PC-9 (cell line): ENCODE measurements at places on chromosomes 2 and 18.

DNA sequence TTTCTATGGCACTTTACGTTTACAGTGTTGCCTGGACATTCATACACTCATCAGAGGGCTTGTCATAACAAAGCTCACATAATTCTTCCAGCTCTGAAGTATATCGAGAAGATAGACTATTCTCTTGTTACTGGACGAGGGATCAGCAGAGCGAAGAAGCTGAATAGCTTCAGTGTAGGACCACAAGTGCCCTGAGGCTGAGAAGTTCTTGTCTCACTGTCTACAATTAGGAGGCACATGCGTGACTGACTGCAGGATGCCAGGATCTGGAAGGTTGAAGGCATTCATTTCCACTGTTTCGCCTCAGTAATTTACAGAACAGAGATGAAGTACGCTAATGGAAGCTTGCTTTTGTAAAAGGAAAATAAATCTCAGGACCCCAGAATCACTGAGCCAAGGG lies 9.6 kb downstream of the SH3YL1 start:
- no peak for DNase-seq

DNA sequence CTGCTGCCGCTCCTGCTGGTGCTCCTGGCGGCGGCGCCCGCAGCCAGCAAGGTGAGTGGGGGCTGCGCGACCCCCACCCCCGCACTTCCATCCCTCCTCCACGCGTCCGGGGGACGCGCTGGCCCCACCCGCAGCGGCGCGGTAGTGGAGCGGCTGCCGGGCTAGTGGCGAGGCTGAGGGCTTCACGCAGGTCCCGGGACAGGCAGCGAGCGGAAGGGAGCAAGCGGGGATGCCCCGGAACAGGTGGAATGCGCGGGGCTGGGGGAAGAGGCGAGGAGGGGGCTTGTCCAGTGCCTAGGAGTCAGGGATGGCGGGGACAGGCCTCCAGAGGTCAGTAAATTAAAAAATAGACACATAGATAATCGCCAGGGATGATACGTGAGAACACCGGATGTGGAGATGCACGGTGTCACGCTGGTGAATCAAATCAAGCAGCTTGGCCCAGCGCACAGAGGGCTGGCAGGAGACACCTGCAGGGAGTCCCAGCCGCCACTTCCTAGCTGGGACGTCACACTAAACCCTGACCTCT lies 403 bp downstream of the COL4A3 start:
- peak; percentile 33 for DNase-seq

DNA sequence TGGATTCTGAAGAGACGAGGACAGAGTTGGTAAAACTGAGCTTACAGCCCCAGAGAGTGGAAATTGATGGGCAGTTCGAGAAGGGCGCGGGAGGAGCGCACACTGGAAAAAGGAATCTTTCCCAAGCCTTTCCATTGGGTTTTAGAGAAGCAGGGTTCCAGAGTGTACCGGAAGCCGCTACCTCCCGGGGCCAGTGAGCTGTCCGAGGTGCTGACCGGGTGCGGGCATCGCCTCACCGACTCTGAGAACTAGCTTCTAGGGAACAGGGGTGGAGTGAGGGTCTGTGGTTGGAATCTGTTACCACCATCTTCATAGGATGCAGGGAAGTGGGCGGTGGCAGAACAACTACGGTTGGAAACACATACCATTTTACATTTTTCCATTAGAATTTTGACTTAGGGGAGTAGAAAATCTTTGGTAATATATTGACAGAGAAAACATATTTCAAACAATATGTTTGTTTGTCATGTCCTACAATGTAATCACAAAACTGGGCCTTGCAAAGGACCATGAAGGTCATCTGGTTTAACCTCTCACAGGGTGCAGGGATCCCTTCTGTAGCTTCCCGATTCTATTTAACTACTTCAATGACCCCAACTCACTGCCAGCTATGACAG lies 724 bp downstream of the NMS start:
- no peak for DNase-seq

DNA sequence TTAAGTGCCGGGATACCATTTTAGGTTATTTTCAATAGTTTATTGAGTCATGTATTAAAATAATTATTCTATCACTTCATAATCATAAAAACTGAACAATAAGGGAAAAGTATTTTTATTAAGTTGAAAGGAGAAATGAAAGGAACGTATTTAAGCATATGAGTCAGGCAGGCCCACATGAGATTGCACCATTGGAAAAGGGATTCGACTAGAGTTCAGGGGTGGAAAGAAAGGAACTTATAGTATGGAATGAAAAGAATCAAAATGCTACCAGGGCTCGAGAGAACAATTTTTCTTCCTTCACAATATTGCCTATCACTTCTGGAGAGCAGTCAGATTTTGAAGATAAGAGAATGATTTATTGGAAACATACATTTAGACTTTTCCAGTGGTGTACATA lies 516.5 kb upstream of the NETO1 start:
- DNase-seq: no peak

- no peak for DNase-seq
Observed at GRCh38 chr2:171670655-171671054, 16.6 kb upstream of the DYNC1I2 start.

DNA sequence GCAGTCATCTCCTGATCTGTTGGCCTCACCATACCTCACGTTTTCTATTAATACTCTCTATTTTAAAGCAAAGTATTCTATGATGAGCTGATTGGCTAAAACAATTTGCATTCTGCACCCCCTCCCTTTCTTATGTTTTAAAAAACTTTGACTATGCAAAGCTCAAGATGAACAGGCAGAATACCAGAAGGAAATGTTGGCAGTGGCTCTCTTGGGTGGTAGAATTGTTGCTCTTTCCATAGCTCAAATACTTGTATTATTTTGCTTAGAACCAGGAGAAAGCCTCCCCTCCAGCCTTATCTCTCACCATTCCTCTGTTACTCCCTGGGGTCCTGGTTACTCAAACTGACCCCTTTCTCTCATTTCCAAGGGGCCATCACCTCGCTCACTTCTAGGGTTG lies 14.4 kb downstream of the GPR45 start:
- no peak for DNase-seq

DNA sequence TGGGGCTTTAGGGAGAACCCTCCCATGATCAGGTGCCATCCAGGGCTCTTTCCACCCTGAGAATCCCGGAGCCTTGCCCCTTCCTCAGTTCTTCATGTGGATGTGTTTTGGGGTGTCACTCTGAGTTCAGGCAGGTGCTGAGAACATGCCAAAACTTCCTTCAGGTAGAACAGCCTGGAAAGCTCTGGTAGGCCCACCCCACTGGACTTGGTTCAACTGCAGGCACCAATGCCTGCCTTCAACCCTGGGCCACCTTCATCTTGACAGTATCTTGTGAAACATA lies 85.8 kb downstream of the EPAS1 start:
- DNase-seq: no peak

GRCh38 chr18:37965572-37965970 lies 400.0 kb upstream of the CELF4 start:
- DNase-seq: no peak

- no peak for DNase-seq
Observed at GRCh38 chr2:159808032-159808425, 10.0 kb upstream of the CD302 start.

DNA sequence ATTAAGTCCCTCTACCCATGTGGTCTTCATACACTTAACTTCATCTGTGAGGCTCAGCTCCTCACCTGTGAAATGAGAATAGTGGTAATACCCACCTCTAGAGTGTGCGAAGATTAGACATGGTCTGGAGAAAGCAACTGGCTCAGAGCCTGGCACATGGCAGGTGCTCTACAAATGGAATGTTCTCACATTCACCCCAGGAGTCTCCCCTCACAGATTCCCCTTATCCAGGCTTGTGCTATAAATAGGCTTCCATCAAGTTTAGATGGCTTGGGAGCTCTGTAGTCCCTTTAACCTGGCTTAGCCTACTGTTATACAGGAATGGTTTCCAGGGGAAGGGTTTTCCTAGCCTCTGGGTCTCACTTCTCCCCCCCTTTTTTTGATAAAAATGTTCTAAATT lies 455.9 kb downstream of the RNF144A start:
- no peak for DNase-seq

GRCh38 chr2:10336283-10336682 lies 33.6 kb downstream of the HPCAL1 start:
- DNase-seq: no peak

GRCh38 chr2:162305901-162306300 lies 12.6 kb downstream of the IFIH1 start:
- DNase-seq: no peak

GRCh38 chr18:5529471-5529870 lies 14.3 kb downstream of the EPB41L3 start:
- no peak for DNase-seq

- peak; percentile 17 for DNase-seq
Observed at GRCh38 chr2:172813314-172813888, 77.8 kb downstream of the RAPGEF4 start.

GRCh38 chr2:214593727-214594126 lies 182.9 kb downstream of the VWC2L start:
- DNase-seq: peak; percentile 48

- no peak for DNase-seq
Observed at GRCh38 chr2:197208841-197209240, 101.7 kb downstream of the ANKRD44 start.

GRCh38 chr2:102122115-102122514 lies 20.4 kb upstream of the IL1R1 start:
- DNase-seq: no peak

DNA sequence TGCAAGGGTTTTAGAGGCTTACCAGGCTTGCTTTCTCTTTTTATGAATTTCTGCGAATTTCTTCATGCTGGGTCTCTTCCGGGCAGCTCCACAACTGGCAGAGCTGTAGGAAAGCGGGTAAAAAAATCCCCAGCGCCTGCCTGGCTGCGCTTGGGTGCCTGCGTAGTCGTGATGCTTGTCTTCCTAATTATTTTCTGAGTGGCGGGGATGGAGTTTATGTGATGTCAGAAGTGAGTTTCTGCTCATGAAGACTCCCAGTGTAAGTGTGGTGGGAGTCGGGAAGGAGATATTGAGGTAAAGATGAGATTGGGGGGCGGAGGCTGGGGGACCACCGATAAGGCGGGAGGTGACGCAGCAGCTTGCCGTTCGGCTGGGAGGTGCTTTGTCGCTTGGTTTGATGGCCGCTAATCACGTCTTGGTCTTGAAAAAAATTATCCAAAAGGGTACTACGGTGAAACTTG lies 229.8 kb downstream of the LDLRAD4 start:
- no peak for DNase-seq

DNA sequence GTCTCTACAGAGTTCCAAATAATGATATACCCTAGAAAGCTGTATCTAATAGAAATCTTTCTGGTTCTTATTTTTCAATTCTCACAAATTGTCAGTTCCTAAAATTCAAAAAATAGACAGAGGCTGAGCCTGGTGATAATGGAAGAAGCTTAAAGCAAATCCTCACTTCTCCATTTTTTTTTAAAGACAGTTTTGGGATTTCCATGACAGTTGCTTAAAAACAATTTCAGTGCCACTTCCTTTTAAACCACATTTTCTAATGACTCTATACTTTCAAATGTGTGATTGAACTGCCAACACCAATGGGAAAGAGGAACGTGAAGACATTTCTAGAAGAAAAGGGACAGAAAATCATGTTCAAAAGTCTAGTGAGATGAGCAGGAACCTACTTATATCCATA lies 4.0 kb downstream of the GKN2 start:
- DNase-seq: no peak

- no peak for DNase-seq
Observed at GRCh38 chr2:56448403-56449001, 264.7 kb downstream of the CCDC85A start.

DNA sequence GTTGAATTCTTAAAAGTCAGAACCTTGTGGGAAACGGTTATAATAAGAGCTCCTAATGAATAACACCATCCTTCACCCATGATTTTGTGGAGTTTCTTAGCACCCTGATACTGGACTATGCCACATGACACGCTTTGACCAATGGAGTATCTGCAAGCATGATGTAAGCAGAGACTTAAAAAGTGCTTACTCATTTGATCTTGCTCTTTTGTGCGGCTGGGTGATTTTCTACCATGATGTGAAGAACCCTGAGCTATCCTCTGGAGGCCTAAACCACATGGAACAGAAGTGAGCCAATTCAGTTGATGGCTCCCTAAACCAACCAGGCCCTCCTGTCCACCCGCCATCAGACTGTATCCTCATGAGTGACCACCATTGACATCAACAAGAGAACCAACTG lies 70.9 kb downstream of the TCF4 start:
- no peak for DNase-seq

DNA sequence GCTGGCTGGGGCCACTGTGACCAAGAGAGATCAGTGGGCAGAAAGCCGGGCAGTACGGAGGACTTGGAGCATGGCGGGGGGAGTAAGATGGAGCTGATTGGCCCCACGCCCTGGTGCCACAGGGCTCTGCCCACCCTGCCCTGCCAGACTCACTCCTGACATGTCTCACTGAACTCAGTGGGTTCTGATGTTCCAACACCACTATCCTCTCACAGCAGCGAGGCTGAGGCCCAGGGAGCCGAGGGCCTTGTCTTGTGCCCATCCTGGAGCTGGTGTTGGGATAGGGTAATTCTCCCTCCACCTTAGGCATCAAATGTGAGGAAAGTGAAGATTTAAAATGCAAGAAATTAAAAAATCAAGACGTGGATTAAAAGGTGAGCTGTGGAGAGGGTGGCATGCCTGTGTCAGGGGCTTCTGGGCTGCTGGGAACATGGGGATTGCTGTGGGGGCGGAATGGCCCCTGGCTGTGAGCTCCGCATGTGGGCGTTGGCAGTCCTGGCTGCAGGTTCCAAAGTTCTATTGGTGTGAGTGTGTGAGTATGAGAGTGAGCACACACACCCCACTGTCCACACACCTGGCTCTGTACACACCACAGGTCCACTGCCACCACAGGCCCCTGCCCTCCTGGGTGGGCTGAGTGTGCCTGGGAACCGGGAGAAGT lies 283.5 kb upstream of the HS6ST1 start:
- DNase-seq: no peak

- DNase-seq: no peak
Observed at GRCh38 chr2:46674488-46674887, 195.1 kb downstream of the TMEM247 start.

DNA sequence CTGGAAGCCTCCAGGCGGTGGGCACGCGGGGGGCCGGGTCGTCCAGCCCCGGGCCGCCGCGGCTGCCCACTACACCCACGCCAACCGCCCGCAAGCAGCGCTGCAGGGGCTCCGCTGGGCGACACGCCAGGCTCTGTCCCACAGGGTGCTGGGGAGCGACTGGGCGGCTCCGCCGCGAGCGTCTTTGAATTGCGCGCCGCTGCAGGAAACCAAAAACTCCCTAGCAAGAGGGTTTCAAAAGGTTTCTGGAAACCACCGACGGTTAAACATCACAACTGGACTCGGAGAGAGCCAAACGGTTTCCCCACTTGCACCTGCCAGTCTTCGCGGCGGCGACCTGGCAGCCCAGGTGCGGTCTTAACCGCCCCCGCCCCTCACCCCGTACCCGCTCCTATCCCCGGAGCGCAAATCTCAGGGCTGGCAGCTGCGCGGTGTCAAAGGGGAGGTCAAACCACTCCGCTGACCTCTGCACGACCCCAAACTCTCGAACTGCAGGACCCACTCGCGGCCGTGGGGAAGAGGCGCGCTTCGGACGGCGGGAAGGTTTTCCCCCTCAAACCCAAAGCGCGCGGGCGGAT lies 1.0 kb downstream of the CXCR4 start:
- DNase-seq: no peak
